ENCODE measurements at places on chromosomes 13 and 19.

GRCh38 chr19:1826557-1827521, 14.8 kb upstream of the ATP8B3 start:
- no peak for DNase-seq

DNA sequence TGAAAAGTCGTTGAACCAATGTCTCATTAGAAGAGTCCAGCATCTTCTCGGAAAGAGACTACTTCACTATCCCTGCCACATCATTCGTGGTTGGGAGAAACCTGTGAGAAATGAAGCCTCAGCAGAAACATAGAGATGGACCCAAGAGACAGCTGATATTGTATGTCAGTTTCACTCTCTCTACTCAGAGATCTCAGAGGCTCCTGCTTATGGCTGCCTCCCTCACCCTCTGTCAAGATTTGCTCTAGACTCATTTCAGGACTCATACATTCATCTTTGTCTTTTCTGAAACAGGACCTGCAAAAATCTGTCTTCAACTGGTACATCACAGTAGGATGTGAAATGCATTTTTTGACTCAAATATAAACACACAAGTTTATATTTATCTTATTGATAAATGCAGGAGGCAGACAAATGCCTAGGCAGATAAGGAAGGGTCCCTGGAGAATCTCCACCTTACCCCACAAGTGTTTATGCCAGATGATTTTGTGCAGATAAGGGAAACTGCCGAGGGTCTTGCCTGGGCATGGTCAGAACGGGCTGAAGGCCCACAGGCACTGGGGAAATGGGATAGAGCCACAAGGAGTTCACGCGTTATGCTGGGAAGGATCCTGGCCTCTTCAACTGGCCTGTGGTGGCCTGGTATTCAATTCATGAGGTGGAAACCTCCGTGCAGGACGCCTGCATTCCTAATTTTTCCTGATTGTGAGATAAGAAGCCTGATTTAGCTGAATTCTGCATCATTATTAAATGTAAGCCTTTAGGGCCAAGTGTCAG, 1834.0 kb upstream of the PCDH20 start:
- DNase-seq: no peak

GRCh38 chr13:64553411-64554129, 2676.6 kb downstream of the PCDH9 start:
- no peak for DNase-seq

DNA sequence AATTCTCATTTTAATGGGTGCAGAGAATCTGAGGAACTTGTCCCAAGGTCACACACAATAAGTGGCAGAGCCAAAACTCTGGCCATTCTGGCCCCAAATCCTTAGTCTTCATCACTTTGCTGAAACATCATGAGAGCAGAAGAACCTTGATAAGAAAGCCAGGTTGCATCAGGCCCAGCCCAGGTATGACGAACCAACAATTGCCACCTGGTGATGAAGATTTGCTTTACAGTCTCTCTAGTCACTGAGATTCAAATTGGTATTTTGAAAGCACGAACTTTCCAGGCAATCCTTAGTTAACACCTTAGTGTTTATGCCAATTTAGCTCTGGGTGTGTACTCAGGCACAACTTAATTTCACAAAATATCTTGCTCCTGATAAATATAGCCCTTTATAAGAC, 502.7 kb upstream of the HTR2A start:
- no peak for DNase-seq

All from mesothelial cell of epicardium (in vitro differentiated cells).